GM19239 (cell line): ENCODE measurements at places on chromosomes 16 and 17.

GRCh38 chr17:1539811-1540210 lies 22.8 kb downstream of the PITPNA start:
- no peak for DNase-seq

DNA sequence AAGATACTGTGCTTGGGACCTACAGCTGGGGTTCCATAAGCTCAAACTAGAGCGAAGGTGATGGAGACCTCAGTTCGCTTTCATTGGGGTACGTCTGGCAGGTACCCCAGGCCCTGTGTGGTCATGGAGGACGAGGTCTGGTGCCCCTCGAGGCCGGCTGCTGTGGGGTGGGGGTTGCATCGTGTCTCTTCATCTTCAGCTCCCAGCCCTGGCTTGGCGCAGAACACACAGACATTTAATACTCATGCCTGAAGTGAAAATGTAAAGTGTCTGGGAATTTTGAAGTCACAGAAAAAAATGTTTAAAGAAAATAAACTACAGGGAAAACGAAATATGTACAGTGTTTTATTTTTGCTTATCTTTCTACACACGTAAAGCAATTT lies 80.5 kb downstream of the TBC1D16 start:
- no peak for DNase-seq

GRCh38 chr17:17201907-17202306 lies 4.2 kb downstream of the PLD6 start:
- no peak for DNase-seq

DNA sequence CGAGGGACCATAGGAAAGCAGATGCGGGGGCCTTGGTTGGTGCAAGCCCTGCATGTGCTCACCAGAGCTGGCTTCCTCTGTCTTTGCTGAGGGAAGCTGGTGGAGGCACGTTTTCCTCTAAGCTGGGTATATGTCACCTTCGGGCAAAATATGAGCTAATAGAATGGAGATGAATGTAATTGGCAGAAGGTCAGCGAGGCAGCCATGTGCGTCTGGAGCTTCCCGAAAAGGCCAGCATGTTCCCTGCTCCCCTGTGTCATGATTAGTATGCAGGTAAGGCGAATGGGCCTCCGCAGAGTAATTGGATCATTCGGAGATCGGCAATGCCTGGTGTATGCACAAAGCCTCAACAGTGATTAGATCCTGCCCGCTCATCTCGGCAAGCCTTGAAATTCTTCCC lies 806.2 kb upstream of the EEF2KMT start:
- no peak for DNase-seq

- no peak for DNase-seq
Measured at GRCh38 chr16:3127745-3128144, 7.1 kb upstream of the ZNF213 start.
